ENCODE measurements at places on chromosomes 3 and 15. TPM values are rescaled to one million over a fixed set of nuclear protein-coding genes. Genes with fewer than 3 reads are reported as not detected.

GRCh38 chr3:79392479-79392878 is 375.3 kb downstream of the ROBO1 start:
- no peak for DNase-seq

Gene DOCK3
- total RNA-seq, result 0.04 TPM

GRCh38 chr3:69772152-69772867 is 33.0 kb downstream of the MITF start:
- DNase-seq, result no peak

DNA sequence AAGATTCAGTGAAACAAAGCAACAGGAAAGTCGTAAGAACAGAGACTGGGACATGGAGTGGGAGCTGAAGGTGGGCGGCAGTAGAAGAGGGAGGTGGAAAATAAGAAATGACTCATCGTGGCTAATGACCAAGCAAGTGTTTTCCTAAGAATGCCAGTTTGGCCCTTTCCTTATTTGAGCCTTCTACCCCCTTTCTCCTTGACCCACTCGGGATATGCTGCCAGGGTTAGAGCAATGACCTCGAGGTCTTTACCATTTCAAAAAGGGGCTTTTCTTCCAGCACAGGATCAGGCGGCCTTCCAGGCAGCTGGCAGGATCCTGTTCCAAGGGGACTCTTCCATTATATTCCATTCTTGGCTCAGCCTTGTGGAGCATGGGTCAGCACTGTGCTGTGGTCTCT is 241.1 kb downstream of the RYR3 start:
- DNase-seq, result no peak

Gene ELL3
- total RNA-seq, result 2.8 TPM

- DNase-seq, result peak; percentile 91
These were observed 8.6 kb downstream of the TLR9 start for GRCh38 chr3:52216585-52217408.

DNA sequence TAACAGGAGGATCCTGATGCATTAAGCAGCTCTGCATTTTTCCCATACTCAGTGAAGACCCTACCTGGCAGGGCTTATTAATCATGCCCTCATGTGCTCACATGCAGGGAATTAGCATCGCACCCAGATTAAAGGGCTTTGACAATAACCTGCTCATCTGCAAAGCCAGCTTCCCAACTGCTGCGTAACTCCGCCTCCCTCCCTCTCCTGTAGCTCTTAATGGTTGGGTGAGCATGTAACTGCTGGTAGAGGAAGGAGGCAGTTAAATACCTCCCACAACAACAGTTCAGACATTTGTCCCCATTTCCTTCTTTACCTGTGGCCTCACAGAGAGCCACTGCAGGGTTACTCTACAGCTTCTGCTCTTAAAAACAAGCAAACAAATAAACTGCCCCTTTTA is 203.6 kb upstream of the WNT5A start:
- no peak for DNase-seq

Gene SLC22A14
- total RNA-seq, result 0.14 TPM

DNA sequence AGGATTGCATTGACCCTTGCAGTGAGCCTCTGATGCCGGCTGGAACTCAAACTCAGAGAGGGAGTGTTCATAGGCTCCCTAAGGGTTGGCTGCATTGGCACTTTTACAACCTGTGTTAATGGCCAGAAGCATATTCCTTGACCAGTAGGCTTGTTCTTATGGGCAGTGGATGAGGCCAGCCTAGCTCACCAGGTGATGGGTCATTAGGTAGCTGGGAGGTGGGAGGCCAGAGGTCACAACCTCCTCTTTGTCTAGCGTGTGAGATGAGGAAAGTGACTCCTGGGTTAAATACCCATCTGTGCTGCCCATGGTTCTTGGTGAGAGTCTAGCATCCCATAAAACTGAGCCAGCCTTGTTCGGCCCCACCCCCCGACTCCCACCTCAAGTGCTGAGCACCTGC is 275.7 kb upstream of the CTNNB1 start:
- no peak for DNase-seq

Measured in pulmonary artery endothelial cell (primary cell).